ENCODE measurements at places on chromosomes 13 and 19.
A peak's percentile ranks its signal among the peaks of the same experiment; 100 is the strongest.

GRCh38 chr13:110983241-110983640, 68.4 kb upstream of the ANKRD10 start:
- no peak for DNase-seq

GRCh38 chr19:42207767-42208271, 9.7 kb downstream of the DEDD2 start:
- no peak for DNase-seq

DNA sequence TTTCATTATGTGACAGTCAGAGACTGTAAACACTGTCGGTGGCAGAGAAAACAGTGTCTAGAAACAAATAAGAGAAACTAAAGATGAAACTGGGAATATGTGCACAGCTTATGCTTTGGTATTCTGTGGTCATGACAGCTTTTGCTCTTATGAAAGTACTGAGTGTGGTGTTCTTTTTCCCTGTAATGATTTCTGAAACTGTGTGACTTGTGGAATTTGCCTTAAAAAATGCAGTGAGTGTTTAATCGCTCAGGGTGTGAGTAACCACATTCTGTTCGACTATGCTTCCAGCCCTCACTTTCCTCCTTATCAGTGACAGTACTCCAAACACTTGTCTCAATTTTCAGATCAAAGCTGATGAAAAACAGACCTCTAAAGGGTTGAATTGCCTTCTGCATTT, 66.9 kb upstream of the DIAPH3 start:
- DNase-seq, result peak; percentile 9

- no peak for DNase-seq
These were observed 444.8 kb downstream of the LIG4 start for GRCh38 chr13:107770541-107770940.

GRCh38 chr19:343941-344624, 513 bp downstream of the MIER2 start:
- no peak for DNase-seq

DNA sequence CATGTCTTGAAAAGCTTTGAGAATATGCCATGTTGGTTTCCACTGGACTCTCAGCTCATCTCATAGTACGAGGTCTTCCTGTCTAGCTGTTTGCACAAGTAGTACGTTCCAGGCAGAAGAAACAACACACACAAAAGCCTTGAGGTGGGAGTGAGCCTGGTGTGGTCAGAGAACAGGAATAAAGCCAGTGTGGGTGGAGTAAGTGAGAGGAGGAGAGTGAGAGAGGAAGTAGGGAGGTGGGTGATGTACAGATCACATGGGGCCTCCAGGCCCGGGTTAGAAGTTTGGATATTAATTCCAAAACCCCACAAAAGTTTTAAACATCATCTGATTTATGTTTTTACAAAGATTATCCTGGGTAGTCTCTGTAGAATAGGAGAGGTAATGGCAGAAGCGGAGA, 230.6 kb downstream of the MTUS2 start:
- DNase-seq, result no peak

- no peak for DNase-seq
These were observed 64.8 kb downstream of the ARHGAP35 start for GRCh38 chr19:46925548-46925950.

DNA sequence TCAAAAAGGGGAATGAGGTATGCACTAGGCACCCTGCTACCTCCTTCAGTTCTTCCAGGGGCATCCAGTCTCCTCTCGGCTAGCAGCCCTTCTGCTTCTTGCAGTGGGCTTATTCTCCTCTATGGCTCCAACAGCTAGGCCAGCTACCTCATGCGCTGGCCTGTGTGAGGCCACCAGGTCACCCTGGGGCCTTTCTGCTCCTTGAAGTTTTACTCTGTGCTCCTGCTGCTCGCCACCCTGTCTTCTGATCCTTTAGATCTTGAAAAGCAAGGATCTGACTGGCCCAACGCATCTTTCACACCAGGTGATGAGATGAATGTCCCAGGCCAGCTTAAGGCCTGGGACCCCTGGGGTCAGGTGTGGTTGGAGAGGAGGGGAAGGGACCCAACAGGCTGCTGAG, 66.2 kb downstream of the RUBCNL start:
- DNase-seq, result no peak

GRCh38 chr19:45664575-45664974, 3.4 kb upstream of the GIPR start:
- no peak for DNase-seq

DNA sequence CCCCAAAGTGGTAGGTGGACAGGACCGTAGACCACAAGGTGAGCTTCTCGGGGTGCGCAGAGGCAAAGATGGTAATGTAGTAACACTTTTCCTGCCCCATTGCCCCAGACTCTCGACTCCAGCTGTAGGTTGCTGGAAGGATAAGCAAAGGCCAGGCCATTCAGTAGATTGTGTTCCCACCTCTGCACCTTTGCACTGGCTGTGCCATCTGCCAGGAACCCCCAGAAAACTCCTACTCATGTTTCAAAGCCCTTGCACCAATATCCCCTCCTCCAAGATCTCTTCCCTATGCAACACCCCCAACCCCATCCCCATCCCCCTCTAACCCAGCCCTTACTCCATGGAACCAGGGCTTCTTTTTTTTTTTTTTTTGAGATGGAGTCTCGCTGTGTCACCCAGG, 18.3 kb downstream of the IL12RB1 start:
- DNase-seq, result no peak

- no peak for DNase-seq
These were observed 8.2 kb downstream of the MTIF3 start for GRCh38 chr13:27442071-27442647.

- no peak for DNase-seq
These were observed 106.1 kb downstream of the HSPH1 start for GRCh38 chr13:31055589-31055988.

- no peak for DNase-seq
These were observed 10.3 kb downstream of the COG6 start for GRCh38 chr13:39665763-39666162.

DNA sequence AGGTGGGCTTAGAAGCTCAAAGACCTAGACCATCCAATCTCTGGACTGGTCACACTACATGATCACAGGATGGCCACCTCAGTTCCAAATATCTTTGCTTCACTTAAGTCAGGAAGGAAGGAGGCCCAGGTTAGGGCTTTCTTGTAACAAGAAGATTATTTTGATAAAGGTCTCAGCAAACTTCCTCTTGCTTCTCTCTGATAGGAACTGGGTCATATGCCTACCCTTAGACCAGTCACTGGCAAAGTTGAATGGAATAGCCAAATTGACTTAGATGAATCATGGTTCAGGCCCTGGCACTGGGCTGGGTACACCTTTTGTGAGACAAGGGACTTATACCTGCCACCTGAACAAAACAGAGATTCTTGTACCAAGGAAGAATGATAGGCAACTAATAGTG, 11.0 kb downstream of the FRY start:
- DNase-seq, result no peak

DNA sequence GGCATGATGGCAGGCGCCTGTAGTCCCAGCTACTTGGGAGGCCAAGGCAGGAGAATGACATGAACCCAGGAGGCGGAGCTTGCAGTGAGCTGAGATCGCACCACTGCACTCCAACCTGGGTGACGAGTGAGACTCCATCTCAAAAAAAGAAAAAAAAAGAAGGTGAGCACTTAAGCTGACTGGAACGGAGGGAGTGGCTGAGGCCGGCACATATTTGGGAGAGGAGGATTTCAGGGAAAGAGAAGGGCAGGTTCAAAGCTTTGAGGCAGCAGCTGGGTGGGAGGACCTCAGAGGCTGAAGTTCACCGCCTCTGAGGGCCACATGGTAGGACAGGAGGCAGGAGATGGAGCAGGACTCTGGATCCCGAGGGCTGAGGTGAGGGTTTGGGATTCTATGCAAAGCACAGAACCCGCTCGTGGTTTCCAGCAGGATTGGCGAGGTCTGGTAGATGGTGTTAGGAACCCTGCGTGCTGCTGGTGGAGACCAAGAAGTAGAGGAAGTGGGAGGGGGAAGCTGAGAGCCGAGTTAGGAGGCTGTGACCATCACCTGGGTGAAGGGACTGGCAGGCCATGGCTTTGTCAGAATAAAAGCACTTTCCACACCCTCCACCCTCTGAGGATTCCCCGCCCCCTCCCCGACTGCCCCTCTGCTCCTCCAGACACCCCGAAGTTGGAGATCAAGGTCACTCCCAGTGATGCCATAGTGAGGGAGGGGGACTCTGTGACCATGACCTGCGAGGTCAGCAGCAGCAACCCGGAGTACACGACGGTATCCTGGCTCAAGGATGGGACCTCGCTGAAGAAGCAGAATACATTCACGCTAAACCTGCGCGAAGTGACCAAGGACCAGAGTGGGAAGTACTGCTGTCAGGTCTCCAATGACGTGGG, 8.4 kb downstream of the CD22 start:
- no peak for DNase-seq

- DNase-seq, result no peak
These were observed 8.4 kb downstream of the EGLN2 start for GRCh38 chr19:40807147-40808020.

- no peak for DNase-seq
These were observed 492.9 kb downstream of the PCDH20 start for GRCh38 chr13:60922576-60923231.

- no peak for DNase-seq
These were observed 62.5 kb downstream of the RFX2 start for GRCh38 chr19:6047741-6048251.

DNA sequence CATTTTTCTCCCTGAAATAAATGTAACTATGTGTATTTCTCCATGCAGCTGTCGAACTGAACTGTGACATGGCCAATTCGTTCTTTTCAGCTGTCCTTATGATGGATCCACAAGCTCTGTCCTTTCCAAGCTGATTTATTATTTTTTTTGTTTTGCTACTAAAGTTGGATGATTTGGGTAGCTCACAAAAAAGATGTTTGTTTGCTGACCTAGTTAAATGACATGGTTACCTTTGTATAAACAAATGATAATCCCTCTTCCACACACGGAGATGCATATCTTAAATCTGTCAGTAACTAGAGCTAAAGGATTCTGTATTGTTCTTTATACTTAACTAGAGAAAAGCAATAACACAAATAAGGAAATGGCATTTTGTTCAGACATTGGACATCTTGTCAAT, 884.3 kb upstream of the PCDH20 start:
- DNase-seq, result no peak

Measured in fibroblast of skin of left quadriceps (primary cell).